ENCODE measurements at places on chromosomes 2 and 18. TPM values are rescaled to one million over a fixed set of nuclear protein-coding genes. Genes with fewer than 3 reads are reported as not detected.

NYAP2 gene
- polyA plus RNA-seq: 0.34 TPM

FOSL2 gene
- polyA plus RNA-seq: 17.3 TPM

PROM2 gene
- 1.5 TPM for polyA plus RNA-seq

ANKRD29 gene
- polyA plus RNA-seq: 4.0 TPM

LTBP1 gene
- polyA plus RNA-seq: 51.1 TPM

METTL5 gene
- 57.5 TPM for polyA plus RNA-seq

CPS1 gene
- 0.99 TPM for polyA plus RNA-seq

GPR75 gene
- 1.5 TPM for polyA plus RNA-seq

SP9 gene
- polyA plus RNA-seq: 0.14 TPM

LYG2 gene
- polyA plus RNA-seq: 0.22 TPM

C2orf15 gene
- 0.37 TPM for polyA plus RNA-seq

SOX11 gene
- 26.1 TPM for polyA plus RNA-seq

GCG gene
- 15.6 TPM for polyA plus RNA-seq

RFX8 gene
- 2.1 TPM for polyA plus RNA-seq

CAPN14 gene
- polyA plus RNA-seq: not detected

IL36B gene
- not detected for polyA plus RNA-seq

PRKRA gene
- polyA plus RNA-seq: 57.0 TPM

D2HGDH gene
- 24.9 TPM for polyA plus RNA-seq

POTEI gene
- polyA plus RNA-seq: 0.04 TPM

FN1 gene
- polyA plus RNA-seq: 410 TPM

ACVR1C gene
- polyA plus RNA-seq: 0.14 TPM

PRSS56 gene
- 3.4 TPM for polyA plus RNA-seq

ZNF521 gene
- 43.7 TPM for polyA plus RNA-seq

ACMSD gene
- polyA plus RNA-seq: 0.44 TPM

RPIA gene
- polyA plus RNA-seq: 22.6 TPM

DUSP19 gene
- polyA plus RNA-seq: 2.2 TPM

KIF5C gene
- polyA plus RNA-seq: 1.6 TPM

SERPINB4 gene
- polyA plus RNA-seq: not detected

MOGAT1 gene
- polyA plus RNA-seq: not detected

SANBR gene
- polyA plus RNA-seq: 12.6 TPM

MC4R gene
- 0.16 TPM for polyA plus RNA-seq

COL4A4 gene
- polyA plus RNA-seq: 0.09 TPM

SCN7A gene
- 33.2 TPM for polyA plus RNA-seq

POTEJ gene
- 0.06 TPM for polyA plus RNA-seq

CNTNAP5 gene
- 0.03 TPM for polyA plus RNA-seq

SLC9A2 gene
- polyA plus RNA-seq: 2.6 TPM

IL36G gene
- 0.14 TPM for polyA plus RNA-seq

GPN1 gene
- polyA plus RNA-seq: 31.2 TPM

ALLC gene
- polyA plus RNA-seq: not detected

KRTCAP3 gene
- polyA plus RNA-seq: 1.8 TPM

IL36RN gene
- polyA plus RNA-seq: not detected

SRSF7 gene
- 101 TPM for polyA plus RNA-seq

TTR gene
- not detected for polyA plus RNA-seq

INHBB gene
- polyA plus RNA-seq: 0.89 TPM

TBR1 gene
- polyA plus RNA-seq: not detected

POMC gene
- polyA plus RNA-seq: 2.5 TPM

CTDSP1 gene
- polyA plus RNA-seq: 95.5 TPM

DCC gene
- polyA plus RNA-seq: 0.09 TPM

ALPI gene
- not detected for polyA plus RNA-seq

IWS1 gene
- polyA plus RNA-seq: 45.4 TPM

UGT1A9 gene
- not detected for polyA plus RNA-seq

DYNAP gene
- polyA plus RNA-seq: 0.10 TPM

VPS54 gene
- 22.7 TPM for polyA plus RNA-seq

CROCC2 gene
- 0.20 TPM for polyA plus RNA-seq

Data from forelimb muscle (tissue), 1 donor.